ENCODE measurements at places on chromosomes 6 and 20. TPM values are rescaled to one million over a fixed set of nuclear protein-coding genes. Genes with fewer than 3 reads are reported as not detected.

- DNase-seq = peak; percentile 36
Measured at GRCh38 chr6:125201961-125202729, 48.6 kb downstream of the TPD52L1 start.

- DNase-seq = no peak
Measured at GRCh38 chr6:84691978-84692623, 72.3 kb downstream of the TBX18 start.

DNA sequence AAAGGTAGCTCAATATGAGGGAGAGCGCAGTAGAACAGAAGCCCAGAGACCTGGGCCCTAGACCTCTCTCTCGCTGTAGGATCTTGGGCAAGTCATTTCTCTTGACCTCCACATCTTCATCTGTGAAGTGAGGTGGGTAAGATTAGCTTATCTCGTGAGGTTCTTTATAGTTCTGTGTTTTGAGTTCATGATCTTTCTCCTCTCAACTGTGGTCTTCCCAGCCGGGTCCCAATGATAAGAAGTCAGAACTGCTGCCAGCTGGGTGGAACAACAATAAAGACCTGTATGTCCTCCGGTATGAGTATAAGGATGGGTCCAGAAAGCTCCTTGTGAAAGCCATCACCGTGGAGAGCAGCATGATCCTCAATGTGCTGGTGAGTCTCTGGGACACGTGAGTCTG is 6.9 kb downstream of the PSMF1 start:
- no peak for DNase-seq

DNA sequence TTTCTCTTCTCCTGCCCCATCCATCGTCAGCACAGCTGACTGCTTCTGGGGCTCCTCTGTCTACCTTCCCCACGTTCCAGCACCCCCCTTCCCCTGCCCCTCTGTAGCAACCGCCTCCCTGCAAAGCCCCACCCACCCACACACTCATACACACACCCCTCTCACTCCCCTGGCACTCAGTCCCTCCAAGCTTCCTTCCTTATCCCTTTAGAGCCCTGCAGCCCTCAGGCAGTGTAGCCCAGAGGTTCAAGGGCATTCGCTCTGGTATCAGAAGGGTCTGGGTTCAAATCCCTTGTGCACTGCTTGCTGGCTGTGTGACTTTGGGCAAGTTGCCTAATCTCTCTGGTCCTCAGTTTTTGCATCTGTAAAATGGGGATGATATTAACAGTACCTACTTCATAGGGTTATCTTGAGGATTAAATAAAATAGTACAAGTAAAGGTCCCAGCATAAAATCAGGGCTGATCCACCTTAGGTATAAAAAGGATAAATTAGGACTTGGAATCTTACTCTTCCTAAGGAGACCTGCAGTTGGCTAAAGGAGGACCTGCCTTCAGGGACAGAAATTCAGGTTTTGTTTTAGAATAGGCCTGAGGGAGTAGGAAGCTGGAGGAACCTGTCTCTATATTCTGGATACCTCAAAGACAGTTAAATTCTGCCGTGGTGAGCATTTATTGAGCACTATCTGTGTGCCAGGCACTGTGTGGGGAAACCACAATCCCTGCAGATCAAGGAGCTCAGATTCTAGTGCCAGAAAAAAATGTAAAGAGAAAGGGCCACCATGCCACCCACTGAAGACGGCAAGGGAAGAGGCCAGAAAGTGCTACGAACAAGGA is 94.1 kb downstream of the SNX5 start:
- no peak for DNase-seq

DNA sequence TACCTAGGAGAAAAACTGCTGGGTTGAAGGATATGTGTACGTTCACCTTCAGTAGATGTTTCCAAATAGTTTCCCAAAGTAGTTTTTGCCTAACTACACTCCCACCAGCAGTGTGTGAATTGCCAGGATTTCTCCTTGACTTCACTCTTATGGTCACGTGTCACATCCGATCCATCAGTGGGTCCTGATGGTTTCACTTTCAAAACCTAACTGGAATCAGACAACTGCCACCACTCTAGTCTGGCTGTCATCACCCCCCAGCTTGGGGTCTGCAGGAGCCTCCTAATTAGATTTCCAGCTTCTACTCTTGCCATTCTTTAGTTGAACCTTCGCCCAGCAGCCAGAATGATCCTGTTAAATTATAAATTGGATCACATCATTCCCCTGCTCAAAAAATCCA is 8.5 kb upstream of the SLC12A5 start:
- no peak for DNase-seq

GRCh38 chr20:16311756-16312155 is 261.5 kb downstream of the KIF16B start:
- DNase-seq = no peak

Gene OPN5
- 0.04 TPM for polyA plus RNA-seq

Gene CD83
- polyA plus RNA-seq = 2.2 TPM

Gene ADGRF4
- 30.2 TPM for polyA plus RNA-seq

Gene LRRC1
- 18.5 TPM for polyA plus RNA-seq

Measured in keratinocyte (primary cell).